ENCODE measurements at places on chromosomes 3 and 15.

DNA sequence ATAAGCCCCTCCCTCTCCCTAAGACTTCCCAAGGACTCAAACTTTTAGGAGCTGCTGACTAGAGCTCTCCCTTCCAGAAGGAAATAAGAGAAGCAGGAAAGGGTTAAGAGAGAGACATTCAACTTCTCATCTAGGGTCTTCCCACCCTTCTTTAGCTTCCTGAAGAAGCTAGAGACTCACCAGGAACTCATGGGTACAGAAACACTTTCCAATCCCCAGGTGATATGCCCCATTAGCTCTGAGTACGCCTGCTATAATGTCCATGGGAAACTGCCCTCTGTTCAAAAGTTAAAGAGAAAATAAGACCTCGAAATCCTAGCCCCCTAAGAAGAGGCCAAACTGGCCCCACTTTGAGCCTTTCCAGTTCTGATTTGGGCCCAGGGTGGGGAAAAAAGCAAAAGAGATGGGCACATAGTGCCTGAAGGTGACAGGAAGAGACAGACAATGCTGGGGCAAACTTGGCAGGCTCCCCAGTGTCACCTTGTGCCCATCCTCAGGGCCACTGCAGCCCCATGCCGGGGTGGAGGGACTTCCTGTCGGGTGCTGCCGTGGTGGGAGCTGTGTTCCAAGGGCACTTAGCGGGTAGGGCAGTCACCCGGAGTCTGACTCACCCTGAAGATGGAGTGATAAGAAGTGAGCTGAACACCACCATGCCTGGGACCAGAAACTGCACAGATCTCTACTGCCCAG is 29.5 kb downstream of the CCDC12 start:
- peak; percentile 83 for DNase-seq

GRCh38 chr15:73382115-73382514 is 13.4 kb upstream of the HCN4 start:
- DNase-seq: no peak

DNA sequence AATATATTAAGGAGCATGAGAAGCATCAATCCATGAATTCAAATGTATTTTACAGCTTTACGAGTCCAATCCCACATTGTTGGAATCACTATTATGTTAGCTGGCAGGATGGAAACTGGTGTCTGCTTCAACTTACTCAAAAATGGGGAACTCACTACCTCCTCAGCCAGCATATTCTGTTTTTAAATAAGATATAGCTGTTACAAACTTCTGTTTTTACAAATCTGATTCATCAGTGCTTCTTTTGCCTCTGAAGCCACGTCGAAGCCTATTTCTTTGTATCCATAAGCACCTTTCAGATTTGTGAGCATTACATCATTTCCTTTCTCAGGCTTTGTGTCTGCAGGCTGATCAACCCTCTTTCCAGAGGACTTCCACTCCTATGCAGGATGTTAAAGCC is 105.9 kb downstream of the TPRG1 start:
- no peak for DNase-seq

DNA sequence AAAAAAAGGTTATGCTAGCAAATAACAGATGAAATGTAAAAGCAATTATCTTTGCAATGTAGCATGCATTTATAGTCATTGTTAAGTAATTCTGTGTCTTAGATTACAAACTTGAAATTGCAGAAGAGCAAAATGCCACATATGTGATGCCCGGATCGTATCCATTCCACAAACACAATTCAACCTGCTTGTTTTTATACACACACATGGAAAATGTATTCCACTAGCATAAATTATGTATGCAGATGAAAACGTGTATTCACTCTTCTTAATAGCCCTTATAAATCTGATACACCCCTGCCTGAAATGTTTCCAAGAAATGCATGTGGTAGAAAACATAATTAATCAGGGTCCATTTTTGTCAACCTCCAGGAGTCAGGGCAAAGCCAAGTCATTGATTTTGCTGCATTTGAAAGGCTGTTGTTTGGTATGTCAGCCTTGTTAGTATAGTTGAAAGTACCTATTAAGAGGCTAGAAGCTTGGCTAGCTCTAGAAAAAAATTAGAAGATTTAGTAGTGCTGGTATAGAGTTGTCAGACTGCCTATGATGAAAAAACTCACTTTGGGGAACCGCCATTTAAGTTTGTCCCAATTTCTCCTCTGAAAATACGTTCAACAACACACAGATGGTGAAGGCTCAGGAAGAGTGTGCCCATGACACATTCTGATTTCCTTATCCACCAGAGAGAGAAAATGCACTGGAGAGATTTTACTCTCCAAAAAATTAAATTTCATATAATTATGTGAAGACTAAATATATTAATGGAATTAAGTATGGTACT is 69.2 kb upstream of the TMC3 start:
- no peak for DNase-seq

DNA sequence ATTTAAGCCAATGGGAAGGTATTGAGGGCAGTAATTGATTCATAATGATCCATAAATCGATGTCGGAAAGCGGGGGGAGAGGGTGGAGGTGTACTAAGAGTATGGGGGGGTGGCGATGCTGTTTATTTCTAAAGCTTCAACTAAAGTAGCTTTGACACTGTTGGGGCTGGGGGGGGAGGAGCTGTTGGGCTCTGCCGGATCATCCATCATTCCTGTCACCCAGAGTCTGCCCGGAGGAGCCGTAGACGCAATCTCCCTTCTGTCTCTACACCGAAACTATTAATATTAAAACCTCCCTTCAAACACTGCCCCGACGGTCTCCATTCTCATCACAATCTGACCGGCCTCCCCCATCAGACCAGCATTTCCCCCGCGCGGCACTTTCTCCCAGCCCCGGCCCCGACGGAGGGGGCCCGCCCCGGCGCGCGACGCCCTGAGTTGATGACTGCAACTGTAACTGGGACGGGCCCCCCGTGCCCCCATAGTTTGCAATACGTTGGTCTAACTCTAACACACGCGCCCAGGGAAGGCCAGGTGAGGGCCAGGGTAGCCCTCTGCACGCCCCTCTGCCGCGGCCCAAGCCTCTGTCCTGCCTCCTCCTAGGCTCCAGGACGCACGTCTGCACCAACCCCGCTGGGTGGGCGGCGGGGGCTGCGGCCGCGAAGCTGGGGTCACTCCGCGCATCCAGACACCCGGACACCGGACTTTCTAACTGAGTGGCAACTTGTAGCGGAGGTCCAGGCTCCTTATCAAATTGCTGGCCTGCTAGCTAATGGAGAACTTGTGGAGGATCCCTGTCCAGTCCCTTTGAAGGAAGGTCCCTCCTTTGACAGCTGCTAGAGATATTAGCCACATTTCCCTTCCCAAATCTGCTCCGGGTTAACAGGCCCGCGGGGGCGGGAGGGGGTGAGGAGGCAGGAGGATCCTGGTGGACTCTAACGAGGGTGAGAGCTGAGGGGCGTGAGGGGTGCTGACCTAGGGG is 212.0 kb downstream of the MEIS2 start:
- DNase-seq: no peak

DNA sequence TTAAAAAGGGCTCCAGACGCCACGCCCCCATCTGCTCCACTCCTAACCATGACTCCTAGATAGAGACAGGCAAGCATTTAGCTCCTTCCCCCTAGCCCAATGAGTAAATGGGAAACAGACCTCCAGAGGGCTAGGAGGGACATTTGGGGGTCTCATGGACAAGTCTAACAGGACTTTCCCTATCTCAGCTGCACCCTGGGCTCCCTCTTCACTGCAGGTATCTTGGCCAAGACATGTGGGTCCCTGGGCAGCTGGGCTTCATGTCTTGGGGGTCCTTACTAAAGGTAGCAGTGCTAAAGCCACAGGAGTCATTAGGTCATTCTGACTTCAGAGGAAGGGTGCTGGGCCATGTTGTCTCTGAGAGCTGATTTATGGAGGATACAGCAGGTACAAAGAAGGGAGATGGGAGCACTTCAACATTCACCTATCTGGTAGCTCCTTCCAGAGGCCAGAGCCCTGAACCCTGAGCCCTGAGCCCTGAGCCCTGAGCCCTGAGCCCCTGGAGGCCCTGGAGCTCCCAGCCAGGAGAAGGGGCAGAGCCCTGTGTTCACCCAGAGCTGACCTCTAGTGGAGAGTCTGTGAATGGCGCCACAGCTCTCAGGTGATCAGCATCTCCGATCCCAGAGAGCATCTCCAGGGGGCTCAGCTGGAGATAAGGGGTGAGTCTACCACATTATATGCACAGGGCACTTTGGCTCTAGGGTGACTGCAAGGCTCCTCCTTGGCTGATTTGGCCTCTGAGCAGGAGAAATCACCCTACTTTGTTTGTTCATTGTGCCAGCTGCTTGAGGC is 40.1 kb upstream of the EPHB1 start:
- peak; percentile 12 for DNase-seq

- no peak for DNase-seq
These were observed 1042.9 kb downstream of the ROBO1 start for GRCh38 chr3:78724859-78725258.

DNA sequence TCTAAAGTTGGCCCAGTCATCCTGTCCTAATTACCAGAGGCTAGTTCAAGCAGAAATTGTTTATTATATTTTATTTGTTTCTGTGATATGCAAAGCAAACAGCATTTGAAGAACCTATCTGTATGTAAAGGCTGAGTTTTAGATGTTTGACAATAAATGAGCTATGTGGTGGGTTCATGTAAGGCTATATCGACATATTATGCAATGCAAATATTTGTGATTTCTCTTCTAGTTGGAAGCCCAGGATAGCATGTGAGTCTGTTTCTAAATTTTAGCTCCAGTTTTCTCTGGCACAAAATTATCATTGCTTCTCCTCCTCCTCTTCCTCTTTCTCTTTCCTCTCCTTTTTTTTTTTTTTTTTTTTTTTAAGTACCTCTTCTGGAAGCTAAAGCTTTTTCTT is 263.2 kb upstream of the LMCD1 start:
- no peak for DNase-seq

- DNase-seq: no peak
These were observed 12.5 kb downstream of the ZBTB47 start for GRCh38 chr3:42666022-42666421.

DNA sequence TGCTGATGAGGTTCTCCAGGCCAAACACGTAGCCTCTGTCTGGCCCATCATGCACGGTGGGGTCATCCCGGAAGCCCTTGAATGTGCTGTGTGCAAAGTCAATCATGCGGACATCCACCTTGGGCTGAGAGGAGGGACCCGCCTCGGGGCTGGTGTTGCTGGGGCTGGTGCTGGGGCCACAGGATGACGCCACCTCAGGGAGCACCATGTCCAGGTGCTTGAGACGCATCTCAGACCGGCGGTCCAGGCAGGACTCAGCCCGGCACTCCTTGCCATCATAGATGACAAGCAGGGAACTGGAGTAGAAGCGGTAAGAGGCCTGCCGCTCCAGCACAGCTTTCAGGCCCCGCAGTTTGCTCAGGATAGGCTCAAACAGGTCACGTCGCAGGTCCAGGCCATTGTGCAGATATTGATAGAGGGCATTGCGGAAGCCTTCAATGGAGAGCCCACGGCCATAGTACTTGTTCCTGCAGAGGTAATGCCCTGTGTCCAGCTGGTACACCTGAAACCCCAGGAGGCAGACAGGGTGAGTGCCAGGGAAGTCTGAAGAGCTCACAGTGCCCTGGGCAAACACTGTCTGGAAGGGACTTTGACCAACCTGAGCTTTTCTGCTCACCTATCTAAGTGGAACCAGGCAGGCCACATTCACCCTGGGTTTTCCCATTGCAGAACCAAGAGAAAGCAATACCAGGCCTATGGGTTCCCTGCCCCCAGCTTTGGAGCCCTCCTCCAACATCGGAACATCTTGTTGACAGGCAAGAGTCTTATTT is 3.6 kb upstream of the GMPPB start:
- DNase-seq: no peak

DNA sequence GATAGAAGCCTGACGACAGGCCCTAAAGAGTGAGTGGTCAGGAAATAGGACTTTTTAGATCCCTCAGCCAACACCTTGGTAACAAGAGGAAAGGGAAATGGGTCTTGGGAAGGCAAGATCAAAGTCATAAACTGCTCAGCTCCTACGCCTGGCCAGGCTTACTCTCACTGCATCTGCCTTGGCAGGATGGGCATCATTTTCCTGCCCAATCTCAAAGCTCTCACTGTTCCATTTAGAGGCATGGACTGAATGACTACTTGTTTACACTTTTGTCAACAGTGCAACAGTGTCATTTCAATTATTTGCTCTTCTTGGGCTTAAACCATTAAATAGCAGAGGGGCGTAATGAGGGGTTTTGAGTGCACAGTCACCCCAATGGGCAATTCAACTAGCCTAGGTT is 808.7 kb downstream of the GRM7 start:
- no peak for DNase-seq

DNA sequence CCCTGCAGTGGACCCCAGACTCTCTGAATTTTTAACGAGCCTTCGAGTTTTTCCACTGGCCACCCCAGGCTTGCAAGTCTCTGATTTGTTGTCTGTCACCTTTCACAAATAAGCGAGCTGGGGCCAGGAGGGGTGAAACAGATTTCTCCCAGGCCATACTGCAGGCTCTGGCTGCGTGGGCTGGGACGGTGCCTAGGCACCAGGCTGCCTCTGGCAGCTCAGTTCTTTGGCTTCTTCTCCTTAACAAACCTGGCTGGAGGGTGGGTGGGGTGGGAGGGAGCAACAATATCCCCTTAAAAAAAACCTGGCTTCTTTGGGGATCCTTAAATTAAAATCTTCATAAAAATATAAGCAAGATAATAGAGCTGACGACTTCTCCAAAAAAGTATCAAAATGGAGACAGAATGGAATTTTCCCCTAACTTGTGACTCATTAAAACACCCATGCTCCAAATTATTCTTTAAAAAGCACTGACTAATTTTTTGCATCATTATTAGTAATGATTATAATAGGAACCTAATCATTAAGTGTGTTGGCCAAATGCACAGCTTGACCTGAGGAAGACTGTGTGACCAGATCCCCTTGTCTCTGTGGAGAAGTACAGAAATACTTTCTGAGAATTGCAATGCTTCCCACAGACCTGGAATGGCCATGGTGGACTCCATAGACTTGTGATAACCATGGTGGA is 84.1 kb downstream of the SNRK start:
- no peak for DNase-seq

- DNase-seq: no peak
These were observed 51.9 kb downstream of the SCN5A start for GRCh38 chr3:38597502-38598060.

DNA sequence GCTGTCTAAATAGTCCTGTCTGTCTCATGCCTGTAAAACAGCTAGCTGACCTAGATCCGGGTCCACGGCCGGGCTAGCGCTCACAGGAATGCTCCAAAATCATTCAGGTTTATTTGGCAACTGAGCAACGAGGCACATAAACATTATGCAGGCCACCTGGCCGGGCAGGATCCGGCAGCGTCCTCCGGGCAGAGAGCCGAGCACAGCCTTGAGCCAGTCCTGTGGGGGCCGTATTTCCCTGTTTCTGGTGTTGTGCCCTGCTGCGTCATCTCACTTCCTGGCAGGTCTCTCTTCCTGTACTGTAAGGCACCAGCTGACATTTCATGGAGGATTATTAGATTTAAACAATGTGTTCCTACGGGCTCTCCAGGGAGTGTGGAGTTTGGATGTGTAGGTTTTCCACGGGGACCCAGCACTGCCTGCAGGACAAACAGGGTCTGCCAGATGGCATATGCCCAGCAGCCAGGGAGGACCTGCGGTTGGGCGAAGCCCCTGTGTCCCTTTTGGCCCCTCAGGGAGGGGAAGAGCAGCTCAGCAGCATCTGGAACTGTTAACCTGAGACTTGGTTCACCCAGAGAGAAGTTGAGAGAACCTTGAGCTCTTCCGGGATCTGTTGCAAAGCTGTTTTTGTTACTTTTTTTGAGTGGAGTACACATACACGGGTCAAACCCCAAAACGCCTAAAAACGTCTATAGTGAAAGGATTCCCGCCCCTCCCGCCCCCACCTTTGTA is 16.6 kb upstream of the LRRK1 start:
- DNase-seq: no peak

Data from CD4-positive, alpha-beta T cell treated with Interleukin-17A for 1 hour (primary cell).